ENCODE measurements at places on chromosomes 12 and 14.

- DNase-seq, result peak; percentile 83
Measured at GRCh38 chr14:105487449-105487985, 831 bp downstream of the CRIP1 start.

GRCh38 chr12:126243814-126244440 is 1178.7 kb downstream of the AACS start:
- DNase-seq, result no peak

DNA sequence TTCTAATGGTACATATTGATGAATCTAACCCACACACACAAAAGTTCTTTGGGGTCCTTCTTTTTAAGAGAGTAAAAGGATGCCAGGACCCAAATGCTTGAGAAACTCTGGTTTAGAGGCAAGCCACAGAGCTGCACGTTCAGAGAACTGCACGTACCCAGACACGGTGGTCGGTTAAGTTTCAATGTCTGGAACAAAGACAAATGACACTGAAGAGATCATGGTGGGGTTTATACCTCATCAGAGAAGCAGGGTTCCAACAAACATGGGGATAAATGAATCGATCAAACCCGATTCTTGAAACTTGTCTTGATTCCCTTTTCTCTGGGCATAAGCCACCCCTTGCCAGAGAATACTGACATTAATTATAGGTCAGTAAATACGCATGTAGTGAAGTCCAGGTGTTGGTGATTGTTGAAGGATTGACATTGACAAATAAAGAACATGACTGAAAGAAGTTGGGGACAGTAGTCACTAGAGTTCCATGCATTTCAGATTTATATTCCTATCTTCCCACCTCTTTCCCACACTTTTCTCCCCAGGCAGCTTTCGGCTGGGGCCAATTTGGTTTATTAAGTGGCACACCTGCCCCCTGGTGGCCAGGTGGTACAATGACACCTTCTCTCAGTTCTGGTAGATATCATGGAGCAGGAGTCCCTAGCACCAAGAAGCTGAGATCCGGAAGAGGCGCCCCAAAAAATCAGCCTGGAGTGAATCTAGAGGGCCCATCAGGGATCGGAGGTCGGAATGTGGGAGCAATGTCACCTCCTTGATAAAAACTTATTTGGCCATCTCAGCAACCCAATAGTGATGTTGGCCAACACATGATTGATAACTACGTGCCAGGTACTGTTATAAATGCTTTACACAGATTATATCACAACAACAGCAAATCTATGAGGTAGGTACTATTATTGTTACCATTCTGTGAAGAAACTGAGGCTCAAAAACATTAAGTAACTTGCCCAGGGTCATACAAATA is 17.8 kb upstream of the HDAC7 start:
- peak; percentile 66 for DNase-seq

- DNase-seq, result no peak
Measured at GRCh38 chr14:55609681-55610080, 29.7 kb downstream of the KTN1 start.

GRCh38 chr14:63438065-63438757 is 105.0 kb downstream of the PPP2R5E start:
- DNase-seq, result no peak

GRCh38 chr12:94550964-94551363 is 91.3 kb upstream of the CEP83 start:
- DNase-seq, result no peak

DNA sequence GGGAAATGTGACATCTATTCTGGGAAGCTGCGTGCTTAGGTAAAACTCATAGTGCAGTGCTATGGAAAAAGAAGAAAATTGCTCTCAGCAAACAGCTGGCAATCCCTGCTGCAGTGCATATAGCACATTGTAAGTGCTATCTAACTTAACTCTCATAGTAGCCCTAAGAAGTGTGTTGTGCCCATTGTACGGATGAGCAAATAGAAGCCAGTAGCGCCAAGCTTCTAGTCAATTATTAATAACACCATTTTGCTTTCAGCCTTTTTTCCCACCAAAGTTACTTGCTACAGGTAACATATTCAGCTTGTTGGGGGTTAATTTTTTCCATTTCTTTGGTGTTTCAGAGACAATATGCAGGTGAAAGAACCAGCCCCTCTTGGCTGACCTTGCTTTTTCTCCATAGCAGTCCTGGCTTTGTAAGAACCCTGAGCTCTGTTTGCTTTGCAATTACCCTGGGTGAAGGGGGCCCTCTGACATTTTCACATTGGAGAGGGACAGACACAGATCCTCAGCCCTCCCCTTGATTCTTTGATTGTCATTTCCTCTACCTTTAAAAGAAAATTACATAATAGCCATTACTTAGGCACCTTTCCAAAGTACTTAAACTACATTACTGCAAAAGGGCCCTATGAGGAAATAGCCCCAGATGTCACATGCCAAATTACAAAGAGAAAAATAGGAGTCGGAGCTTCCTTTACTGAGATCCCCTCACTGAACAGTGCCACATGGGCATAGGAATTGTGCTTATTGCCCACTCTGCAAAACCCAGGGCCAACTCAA is 576.2 kb upstream of the TBX3 start:
- no peak for DNase-seq

DNA sequence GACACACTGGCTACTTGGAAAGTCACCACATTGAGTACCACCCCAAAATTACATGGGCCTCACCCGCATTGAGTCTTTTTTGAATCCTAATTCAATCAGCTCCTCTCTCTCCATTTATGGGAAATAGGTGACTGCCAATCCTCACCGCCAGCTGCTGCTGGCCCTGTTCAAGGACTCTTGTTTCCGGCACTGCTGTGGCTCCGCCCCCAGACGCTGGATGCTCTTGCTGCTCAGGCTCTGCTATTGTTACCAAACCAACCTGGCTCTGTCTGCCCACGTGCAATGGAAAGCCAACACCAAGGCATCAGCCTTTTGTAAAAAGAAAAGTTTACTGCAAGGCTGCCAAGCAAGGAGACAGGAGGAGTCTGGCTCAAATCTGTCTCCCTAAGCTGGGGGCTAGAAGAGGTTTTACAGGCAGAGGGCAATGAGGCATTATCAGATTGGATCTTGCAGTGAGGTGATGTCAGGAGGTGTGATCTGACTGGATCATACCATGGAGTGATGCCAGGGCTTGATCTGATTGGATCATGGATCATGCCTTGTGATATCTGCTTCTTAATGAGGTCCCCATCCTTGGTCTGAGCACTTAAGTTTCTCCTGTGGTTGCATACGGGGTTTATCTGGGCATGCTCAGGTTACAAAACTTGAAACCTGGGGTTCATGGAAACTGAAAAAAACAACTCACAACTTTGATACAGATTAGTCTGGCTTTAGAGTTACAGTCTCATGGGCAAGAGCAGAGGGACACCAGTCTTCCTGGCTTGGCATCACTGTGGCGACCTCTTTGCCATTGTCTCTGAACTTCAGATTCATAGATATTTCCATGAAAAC is 117.1 kb upstream of the SLC35F4 start:
- no peak for DNase-seq

DNA sequence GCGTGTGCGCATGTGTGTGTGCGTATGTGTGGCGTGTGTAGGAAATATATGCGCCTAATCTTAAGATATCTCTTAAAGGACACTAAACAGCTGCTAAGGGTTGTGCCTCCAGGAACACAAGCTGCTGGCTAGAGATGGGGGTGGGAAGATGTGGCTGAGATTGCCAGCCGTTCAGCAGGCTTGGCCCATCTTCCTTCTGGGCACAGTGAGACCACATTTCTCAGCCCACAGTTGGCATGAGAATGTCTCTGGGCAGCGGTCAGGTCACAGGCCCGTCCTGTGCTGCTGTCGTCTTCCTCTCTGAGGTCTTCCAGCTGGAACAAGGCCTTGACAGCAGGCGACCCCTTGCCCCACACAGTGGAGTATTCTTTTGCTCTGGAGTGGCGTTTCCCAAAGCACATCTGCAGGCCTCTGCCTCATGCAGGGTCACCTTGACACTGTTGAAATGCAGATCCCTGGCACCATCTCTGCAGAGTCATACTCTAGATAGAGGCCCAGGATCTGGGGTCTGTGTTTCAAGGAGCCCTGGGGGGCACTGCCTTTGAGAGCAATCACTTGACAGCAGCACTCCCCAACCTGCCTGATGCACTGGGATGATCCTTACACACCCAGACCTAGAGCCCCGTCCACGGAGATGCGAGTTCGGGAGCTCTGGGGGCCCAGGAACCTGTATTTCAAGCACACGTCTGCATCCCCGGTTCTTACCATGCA is 335.5 kb upstream of the SFSWAP start:
- no peak for DNase-seq

DNA sequence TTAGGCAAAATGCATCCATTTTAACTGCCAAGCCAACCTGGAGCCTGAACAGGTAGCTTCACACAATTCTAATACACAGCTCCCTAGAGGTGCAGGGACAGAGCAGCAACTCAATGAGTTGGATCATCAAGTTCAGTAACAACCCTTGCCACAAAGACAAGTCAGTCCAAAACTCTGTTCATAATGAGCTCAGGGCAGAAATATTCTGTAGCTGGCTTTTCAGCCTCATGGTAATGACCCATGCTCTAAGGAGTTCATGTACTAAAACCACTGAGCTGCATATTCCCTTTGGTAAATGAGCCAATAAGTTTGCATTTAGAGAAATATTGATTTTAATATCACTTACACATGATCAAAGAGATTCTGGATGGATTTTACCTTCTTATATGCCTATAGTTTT is 316.1 kb downstream of the SEC23A start:
- DNase-seq, result no peak

DNA sequence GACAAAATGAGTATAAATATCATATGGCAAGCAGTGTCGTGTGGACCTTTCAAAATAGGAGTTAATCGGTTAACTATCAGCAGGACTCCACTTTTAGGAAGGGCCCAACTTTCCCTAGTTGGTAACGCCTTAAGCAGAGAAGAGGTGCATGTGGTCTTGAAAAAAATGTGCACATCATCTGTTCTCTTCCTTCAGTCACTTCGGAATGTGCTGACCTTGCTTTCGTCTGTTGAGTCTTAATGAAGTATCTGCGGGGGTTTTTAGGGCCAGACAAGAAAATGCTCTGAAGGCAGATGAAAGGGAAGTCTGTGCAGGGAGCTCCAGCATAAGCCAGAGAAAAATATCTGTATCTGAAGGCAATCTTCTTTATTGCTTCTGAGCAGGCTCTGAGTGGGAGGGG is 185.2 kb downstream of the AEBP2 start:
- DNase-seq, result no peak

DNA sequence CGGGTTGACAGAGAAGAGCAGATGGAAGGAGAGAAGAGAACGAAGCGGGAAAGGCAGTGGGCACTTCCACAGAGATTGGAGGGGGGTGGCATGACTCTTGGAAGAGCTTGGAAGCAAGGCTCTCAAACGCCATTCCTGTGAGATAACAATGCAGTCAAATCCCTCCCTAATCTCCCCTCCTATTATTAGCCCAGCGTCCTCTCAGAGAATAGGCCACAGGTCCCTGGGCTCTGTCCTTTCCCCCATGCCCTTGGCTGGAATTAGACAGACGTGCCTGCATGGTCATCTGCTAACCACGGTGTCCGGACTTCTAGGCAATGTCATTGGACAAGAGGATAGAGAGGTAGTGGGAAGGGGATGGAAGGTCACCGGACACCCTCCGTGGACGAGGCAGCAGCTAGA is 8.0 kb upstream of the MYH7 start:
- no peak for DNase-seq

GRCh38 chr12:105348561-105348960 is 18.1 kb downstream of the C12orf75 start:
- no peak for DNase-seq

DNA sequence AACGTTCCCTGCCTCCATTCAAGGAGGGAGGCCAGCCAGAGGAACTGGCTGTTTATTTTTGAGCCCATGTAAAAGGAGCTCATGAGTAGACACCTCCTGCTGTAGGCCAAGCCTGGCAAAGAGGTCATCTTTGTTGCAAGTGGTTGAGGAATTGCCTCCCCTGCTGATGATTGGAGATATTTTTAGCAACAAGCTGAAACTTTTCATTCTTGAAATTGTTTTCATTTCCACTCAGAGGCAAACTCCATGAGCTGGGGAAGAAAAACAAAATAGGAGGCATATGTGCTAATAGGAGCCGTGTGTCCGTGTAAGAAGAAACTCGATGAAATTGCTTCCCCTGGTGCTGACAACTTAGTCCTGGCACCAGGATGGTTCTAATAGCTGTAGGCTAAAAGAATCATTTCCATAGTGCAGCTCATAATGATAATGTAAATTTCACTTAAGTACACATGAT is 440.1 kb upstream of the FAR2 start:
- DNase-seq, result no peak

All from CD4-positive, alpha-beta T cell treated with Interleukin-1 beta for 1 hour (primary cell).